ENCODE measurements at places on chromosomes 11 and 22. TPM values are rescaled to one million over a fixed set of nuclear protein-coding genes. Genes with fewer than 3 reads are reported as not detected.

NXPE4 gene
- not detected for total RNA-seq

CHST1 gene
- total RNA-seq: not detected

OR9I1 gene
- total RNA-seq: not detected

ELF5 gene
- total RNA-seq: not detected

PNPLA3 gene
- 4.1 TPM for total RNA-seq

MMP8 gene
- total RNA-seq: not detected

- no peak for DNase-seq
Observed at GRCh38 chr11:31720225-31720624, 90.9 kb downstream of the PAX6 start.

- DNase-seq: peak; percentile 85
Observed at GRCh38 chr11:64334764-64335735, 5.0 kb upstream of the CCDC88B start.

DNA sequence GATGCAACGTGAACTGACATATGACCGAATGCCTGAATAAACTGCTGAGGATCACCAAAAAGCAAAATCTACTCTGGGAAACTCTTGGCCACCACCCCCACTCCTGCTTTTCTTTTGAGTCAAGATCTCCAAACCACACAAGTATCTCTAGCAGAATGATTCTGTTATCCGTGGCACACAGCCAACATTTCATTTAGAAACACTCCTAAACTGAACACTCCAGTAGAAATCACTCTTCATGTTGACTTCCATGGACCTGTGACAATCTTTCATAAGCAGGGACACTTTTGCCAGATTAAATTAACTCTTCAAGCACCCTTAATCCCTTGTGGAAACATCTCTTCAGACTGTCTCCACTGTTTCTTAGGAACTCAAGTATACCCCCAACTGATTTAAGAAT lies 44.4 kb downstream of the VSIG10L2 start:
- DNase-seq: peak; percentile 32

DNA sequence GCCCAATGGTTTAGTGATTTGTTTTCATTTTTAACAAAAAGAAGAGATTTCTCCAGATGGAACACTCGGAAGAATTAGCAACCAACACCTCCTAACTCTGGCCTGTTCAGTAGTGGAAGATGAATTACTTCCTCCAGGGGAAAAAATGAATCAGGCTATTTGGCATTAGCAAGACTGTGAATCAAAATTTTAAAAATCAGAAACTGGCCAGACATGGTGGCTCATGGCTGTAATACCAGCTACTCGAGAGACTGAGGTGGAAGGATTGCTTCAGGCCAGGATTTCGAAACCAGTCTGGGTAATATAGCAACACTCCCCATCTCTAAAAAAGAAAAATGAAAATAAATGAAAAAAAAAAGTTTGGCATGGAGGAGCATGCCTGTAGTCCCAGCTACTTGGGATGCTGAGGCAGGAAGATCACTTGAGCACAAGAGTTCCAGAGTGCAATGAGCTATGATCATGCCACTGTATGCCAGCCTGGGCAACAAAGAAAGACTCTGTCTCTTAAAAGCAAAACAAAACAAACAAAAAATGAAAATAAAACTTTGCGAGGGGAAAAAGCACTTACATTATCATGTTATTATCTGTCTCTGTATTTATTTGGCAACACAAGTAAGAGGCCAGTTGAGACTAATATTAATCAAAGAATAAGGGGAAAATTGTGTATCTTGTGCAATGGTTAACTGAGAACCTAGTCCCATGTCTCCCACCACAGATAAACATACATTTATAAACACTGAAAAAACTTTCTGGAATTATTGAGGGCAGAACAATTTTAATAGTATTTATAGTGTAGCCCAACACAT lies 796.3 kb upstream of the ANO3 start:
- DNase-seq: no peak

OR6T1 gene
- total RNA-seq: not detected

DNA sequence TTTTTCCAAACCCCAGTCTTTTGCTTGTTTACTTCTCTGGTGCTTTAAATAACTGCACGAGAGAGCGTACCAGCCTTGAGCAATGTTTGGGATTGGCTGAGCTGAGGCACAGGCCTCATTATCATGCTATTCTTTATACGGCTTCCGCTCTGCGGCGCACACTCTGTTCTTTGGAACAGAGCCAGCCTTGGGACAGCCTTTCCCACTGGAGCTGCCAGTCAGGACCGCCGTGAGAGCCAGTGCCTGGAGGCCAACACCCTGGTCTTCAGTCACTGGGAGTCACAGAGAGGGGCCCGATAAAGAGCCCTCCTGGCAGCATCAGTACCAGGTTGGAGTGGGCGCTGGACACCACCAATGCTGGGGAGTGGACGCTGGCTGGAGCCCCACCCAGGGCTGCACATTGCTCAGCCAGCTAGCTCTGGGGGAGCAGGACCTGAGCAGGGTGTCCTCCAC lies 125.6 kb downstream of the BCR start:
- no peak for DNase-seq

Measured in MG63 (cell line).